ENCODE measurements at places on chromosomes 4 and X.

DNA sequence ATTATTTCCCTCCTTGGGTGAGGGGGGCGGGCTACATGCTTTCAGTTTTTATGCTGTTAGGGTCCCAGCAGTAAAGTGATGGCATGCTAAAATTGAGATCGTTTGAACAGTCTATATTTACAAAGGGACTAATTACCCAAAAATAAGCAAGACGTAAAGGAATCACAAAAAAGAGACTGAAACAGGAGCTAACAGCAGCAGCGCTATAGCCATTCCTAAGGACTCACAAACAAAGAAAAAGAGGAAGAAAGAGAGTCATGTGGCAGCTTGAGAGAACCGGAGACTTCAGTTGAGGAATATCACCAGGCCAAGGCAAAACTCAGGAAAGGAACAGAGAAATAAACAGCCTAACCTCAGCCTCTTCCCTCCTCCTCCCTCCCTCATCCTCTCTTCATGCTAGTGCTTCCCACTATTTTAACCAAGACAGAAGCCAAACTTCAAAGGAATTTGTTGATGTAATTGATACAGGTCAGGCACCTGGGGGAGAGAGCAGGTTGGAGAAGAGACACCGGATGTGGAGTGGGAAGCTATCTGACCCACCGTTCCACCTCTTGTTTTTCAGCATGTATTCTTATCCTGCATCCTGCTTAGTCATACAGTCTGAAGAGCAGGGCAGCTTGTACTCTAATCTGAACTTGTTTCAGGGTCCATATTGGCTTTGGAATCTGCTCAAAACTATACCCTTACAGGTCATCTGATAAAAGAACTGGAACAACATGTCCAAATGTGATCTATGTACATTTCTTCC is 383.7 kb downstream of the NAF1 start:
- peak; percentile 20 for DNase-seq

GRCh38 chrX:101417981-101418841 is 10.2 kb downstream of the HNRNPH2 start:
- peak; percentile 52 for DNase-seq

GRCh38 chr4:82360298-82361177 is 13.3 kb downstream of the HNRNPD start:
- no peak for DNase-seq

- DNase-seq: no peak
Observed at GRCh38 chr4:147479376-147479775, 1.5 kb upstream of the EDNRA start.

DNA sequence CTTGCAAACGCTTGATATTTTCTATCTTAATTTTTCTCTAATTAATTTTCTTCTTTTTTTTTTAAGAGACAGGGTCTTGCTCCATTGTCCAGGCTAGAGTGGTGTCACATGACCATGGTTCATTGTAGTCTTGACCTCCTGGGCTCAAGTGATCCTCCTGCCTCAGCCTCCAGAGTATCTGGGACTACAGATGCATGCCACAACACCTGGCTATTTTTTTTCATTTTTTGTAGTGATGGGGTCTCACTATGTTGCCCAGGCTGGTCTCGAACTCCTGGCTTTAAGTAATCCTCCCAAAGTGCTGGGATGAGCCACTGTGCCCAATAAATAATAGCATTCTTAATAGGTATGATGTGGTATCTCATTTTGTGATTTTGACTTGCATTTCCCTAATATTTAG is 18.2 kb downstream of the SHROOM3 start:
- DNase-seq: no peak

GRCh38 chr4:172838111-172838510 is 330.5 kb upstream of the GALNT7 start:
- no peak for DNase-seq

DNA sequence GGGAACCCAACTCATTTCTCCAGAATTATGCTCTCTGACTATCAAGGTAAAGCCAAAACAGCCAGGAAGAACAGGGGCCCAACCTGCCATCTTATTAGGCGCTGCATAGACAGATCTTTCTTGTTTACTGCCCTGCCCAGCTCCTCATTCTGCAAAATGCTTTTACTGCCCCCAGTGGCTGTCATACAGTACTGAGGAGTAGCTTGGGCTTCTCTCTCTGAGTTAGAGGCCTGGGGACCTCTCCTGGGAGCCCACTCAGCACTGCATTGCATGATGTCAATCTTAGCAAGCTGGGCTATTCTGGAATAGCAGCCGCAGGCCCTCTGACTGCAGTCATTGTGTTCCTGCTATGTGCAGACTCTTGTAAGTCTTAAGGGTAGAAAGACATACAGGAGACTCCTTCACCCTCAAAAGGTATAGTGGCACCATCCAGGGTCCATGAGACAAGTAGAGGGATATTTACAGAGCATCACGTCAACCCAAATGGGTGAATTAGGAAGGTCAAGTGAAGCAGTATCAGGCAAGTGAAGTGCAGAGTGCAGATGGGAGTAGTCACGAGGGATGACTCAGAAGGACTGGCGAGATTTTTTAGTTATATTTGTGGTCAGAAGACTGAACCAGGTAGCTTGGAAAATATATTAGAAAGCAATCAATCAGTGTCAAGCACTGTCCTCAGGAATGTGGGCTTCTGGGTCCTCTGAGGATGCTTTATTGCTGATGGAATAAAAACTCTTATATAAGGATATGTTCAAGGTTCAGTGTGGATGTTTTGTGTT is 294.1 kb upstream of the SFRP2 start:
- no peak for DNase-seq

DNA sequence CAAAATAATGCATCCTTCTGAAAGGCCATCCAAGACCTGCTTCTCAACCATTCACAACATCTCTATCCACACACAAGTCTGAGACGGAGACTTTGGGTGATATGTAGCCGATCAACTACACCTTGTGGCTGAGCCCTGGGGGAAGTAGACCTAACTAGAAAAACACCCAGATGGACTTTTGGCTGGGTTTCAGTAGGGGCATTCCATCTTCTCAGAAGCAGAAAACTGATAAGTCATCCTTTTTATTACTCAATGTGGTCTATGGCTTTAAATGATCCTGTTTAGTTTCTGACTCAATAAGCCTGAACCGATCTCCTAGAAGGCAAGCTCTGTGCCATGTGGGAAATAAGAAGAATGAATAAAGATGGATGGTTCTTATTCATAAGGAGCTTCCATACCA is 82.5 kb upstream of the AFF2 start:
- no peak for DNase-seq

- DNase-seq: no peak
Observed at GRCh38 chr4:155676430-155676825, 9.8 kb downstream of the GUCY1A1 start.

GRCh38 chr4:159927781-159928180 is 824.9 kb downstream of the RAPGEF2 start:
- no peak for DNase-seq
